ENCODE measurements at places on chromosomes 1 and 21. TPM values are rescaled to one million over a fixed set of nuclear protein-coding genes. Genes with fewer than 3 reads are reported as not detected.

TMPRSS15 gene
- total RNA-seq: 0.45 TPM

SPRR2F gene
- not detected for total RNA-seq

SMCP gene
- total RNA-seq: not detected

PLA2G2C gene
- total RNA-seq: 0.74 TPM

DISP3 gene
- not detected for total RNA-seq

EVI5 gene
- 44.4 TPM for total RNA-seq

SLC19A2 gene
- total RNA-seq: 53.9 TPM

GRCh38 chr1:68291688-68292384, 59.5 kb upstream of the WLS start:
- no peak for DNase-seq

GRCh38 chr1:111174070-111174469, 26.4 kb downstream of the DENND2D start:
- no peak for DNase-seq

- DNase-seq: no peak
These were observed 4.4 kb downstream of the DNAJC16 start for GRCh38 chr1:15531003-15531402.

GRCh38 chr1:160353223-160353622, 10.0 kb downstream of the NCSTN start:
- DNase-seq: no peak

- no peak for DNase-seq
These were observed 378.7 kb downstream of the SEC16B start for GRCh38 chr1:177591155-177591554.

DNA sequence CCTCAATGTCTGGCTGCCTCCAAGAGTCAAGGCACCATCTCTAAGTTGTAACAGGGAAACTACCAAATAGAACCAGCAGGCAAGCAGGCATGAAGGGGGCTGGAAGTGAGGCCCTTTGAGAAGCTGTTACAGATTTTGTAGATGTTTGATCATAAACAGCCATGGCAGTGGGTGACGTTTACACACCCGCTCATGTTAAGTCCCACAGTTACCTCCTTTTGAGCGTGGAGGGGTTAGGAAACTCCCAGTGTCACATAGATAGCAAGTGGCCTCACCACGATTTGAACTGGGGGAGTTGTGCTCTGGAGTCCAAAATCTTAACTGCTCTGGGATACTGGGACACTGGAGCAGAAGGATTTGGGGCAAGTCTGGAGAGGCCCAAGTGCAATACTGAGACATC, 192.4 kb downstream of the HIVEP3 start:
- DNase-seq: no peak

DNA sequence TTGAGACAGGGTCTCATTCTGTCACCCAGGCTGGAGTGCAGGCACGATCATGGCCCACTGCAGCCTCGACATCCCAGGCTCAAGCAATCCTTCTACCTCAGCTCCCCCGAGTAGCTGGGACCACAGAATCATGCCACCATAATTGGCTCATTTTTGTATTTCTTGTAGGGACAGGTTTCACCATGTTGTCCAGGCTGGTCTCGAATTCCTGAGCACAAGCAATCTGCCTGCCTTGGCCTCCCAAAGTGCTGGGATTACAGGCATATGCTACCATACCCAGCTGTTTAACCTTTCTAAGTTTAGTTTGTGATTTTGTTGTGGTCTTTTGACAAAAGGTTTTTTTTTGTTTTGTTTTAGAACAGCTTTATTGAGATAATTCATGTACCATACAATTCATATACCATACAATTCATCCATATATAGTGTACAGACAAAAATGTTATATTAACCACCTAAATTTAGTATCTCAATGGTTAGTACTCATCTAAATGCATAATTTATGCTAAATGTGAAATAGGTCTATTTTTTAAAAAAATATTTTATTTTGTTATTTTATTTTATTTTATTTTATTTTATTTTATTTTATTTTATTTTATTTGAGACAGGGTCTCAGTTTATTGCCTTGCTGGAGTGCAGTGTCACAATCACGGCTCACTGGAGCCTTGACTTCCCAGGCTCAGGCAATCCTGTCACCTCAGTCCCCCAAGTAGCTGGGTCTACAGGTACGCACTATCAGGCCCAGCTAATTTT, 8.9 kb downstream of the ZMPSTE24 start:
- no peak for DNase-seq

DNA sequence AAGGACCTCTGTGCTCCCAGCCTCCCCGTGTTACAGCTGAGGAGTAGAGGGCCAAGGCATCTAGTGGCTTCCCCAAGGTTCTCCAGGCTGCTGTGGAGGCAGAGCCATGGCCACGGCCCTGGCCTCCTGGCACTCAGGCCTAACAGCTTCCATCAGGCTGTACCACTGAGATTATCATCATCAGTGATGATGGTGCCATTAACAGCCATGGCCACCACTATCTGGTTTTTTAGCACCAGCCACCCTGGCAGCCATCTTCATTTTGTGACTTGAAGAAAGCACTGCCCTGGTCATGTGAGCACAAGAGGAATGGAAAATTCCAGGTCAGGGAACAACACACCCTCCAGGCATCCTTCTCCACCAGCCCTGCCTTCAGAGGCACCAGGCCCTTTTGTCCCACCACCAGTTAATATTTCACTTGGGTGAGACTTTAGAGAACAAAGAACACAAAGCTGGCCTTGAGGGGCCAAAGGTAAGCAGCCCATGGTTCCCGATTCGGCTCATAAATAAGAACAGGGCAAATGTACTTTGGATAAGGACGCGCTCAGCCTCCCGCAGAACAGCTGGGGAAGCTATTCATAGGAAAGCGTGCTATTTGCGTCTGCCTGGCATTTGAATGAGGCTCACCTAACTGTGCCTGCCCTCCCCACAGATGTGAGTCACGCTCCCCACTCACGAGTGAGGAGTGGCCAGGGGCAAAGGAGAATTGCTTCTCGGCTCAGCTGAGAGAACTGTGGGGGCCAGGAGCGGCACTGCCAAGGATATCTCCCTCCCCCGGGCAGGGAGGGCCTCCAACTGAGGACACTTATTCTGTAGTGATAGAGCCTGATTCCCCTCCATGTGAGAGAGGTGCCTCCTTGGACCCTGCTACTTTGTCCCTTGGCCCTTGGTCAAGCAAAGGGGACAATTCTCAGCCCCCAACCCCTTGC, 95.6 kb downstream of the CD58 start:
- no peak for DNase-seq

- no peak for DNase-seq
These were observed 120.0 kb downstream of the TGFBR3 start for GRCh38 chr1:91765880-91766443.

DNA sequence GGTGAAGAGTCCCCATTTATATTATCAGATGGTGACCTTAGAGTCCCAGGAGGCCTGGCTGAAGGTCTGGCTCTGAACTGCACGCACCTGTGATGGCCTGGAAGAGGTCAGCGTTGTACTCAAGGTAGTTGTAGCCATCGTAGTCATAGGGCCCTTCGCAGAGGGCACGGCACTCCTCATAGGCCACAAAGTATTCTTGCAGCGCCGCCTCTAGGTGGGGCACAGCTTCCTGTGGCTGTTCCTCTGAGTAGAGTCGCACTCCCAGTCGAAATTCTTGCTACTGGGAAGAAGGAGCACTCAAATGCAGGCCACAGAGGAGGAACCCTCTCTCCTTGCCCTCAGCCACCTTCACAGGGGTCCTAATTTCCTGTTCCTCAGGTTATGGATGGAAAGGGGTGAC, 7.7 kb downstream of the P3H1 start:
- no peak for DNase-seq

- DNase-seq: no peak
These were observed 62.1 kb upstream of the PROX1 start for GRCh38 chr1:213925531-213926182.

GRCh38 chr21:36477001-36477400, 2.9 kb downstream of the CLDN14 start:
- no peak for DNase-seq

- DNase-seq: no peak
These were observed 1450.2 kb downstream of the BRINP3 start for GRCh38 chr1:189027512-189027911.

- DNase-seq: no peak
These were observed 80.6 kb upstream of the IPO9 start for GRCh38 chr1:201748335-201748734.

DNA sequence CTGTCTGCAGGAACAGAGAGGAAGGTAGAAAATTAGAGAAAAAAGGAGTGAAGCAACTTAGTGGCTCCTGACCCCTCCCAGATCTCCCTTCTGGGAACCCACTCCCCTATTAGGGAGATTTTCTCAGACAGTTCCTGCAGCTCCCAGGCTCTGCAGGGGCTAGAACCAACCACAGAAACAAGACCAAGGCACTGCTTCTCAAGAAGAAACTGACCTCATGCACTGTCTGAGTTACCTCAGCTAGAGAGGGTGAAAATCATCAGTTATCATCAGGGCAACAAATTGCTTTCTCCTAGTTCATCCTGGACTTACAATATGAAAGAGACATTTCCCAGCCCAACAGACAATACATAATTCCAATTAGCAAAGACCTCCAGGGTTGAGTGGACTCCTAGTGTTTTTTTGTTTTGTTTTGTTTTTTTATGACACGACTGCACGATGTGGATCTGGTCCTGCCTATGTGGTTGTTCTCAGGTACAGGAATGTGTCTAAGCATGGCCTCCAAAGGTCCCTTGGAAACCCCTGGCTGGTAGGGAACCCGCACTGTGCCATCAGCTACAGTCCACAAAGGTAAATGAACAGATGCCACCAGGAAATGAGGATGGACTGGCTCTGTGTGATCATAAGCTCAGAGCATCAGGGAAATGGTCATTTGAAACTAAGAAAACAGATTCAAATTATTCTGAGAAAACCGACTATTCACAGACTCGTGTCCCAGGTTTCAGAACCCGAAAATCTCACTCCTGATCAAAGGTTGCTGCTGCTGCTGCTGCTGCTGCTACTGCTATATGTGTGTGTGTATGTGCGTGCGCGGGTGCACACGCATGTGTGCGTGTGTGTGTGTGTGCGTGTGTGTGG, 65.3 kb downstream of the LAMC2 start:
- DNase-seq: no peak

DNA sequence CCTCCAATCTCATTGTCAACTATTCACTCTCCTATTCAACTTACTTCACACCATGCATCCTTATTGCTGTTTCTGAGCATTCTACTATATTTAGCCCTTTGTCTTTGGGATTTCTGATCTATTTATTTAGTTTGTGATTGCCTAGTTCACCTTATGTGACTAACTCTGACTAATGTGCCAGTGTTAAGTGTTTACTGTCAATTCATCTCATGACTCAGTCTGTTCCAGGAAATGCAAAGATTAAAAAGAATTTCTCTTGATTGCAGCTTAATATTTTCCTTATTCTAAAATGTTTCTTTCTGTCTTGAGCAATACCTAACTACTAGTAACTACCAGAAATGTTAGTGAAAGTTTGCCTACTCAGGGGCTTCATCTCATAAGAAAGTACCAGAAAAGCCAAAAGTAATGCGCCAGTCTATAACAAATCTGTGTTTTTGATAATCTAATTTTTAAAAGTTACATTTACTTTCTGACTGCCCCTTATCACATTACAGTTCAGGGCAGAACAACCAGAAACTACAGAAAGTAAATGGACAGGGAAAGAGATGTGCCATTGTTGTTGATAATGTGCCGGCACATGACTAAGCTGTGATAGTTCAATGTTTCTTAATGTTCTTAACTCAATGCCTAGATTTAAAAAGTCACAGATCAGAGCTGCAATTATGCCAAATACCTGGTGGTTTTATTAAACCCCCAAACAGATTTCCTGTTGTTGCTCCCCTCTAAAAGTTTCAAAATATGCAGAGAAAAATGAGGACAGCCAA, 556.5 kb downstream of the PTBP2 start:
- DNase-seq: no peak
